ENCODE measurements at places on chromosomes 4 and X. TPM values are rescaled to one million over a fixed set of nuclear protein-coding genes. Genes with fewer than 3 reads are reported as not detected.

The NEUROG2 gene
- total RNA-seq = 0.05 TPM

The CD99 gene
- total RNA-seq = 223 TPM

- peak; percentile 3 for DNase-seq
Observed at GRCh38 chrX:23900220-23900797, 7.4 kb downstream of the APOO start.

GRCh38 chr4:98343626-98344025, 82.4 kb downstream of the RAP1GDS1 start:
- DNase-seq = no peak

- DNase-seq = no peak
Observed at GRCh38 chrX:107576392-107576791, 51.9 kb upstream of the PRPS1 start.

DNA sequence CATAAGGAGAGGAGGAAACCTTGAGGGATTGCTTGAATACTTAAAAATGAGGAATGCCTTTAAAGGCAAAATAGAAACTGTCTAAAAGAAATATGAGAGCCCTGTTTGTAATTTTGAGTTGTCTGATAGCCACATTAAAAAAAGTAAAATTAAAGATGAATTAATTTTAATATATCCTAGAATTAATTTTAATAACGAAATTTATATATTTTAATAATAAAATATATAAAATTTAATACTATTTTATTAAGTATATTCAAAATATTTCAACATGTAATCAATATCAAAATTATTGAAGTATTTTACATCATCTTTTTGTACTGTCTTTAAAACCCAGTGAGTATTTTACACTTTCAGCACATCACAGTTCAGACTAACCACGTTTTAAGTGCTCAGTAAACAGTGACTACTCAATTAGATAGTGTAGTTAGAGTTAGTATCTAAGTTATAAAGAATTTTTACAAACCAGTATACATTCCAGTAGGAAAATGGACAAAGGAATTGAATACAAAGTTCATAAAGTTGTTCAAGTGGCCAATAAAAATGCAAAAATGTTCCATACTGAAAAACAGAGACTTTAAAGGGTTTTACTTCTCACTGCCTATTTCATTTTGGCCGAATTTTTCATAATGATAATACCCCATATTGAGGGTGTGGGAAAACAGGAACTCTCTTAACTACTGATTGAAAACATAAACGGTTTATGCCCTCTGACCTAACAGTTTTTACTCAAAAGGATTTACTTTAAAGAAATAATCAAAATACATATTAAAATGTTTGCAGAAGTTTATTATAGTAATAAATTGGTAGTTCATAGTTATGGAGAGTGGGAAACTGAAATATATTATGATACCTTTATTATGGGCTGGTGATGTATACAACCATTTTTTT, 2.9 kb downstream of the SLC30A9 start:
- DNase-seq = no peak

DNA sequence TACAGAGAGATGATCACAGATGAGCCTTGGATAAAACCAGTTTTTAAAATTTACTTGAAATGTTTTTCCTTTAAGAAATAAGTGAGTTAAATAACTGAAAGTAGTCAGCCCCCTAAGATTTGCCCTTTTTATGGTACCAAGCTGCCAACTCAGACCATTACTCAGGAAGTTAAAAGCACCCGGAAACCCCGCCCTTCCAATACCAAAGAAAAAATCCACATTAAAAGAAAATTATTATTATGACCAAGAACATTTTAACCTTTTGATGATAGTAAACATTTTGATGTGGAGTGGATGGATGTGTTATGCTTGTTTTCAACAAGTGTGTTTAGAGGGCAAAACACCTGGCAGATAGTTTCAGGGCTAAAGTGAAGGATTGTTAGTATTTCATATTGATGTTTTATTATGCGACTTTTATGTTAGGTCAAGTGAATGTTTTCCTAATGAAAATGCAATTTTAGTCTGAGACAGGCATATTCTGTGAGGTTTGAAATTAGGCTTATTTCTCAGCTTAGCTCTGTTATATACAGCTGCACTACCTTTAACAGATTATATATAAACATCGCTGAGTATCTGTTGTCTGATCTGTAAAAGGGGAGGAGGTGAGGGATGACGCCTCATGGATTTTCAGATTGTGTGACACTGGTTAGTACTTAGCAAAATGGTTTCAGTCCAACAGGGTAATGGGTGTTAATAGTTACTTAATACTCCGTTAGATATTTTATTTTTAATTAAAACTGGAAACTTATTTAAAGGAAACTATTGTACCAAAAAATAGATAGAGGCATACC, 89.0 kb downstream of the KDM6A start:
- no peak for DNase-seq

DNA sequence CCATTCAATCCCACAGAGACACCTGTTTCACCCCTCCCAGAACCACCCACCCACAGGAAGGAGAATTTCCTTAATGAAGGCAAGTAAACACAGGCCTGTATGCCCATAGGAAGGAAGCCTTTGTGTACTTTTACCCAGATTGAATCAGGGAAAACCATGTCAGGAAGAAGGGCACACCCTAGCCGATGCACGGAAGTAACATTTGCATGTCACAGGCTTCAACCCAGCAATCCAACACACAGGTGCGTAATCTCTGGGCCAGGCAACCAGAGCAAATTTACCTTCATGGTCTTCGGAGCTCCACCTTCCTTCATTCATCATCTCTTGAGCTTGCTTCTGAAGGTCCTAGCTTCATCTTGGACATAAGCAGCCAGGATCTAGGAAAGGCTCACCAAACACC, 206.3 kb downstream of the SHROOM3 start:
- DNase-seq = no peak

- no peak for DNase-seq
Observed at GRCh38 chrX:101252634-101253033, 33.0 kb downstream of the DRP2 start.

DNA sequence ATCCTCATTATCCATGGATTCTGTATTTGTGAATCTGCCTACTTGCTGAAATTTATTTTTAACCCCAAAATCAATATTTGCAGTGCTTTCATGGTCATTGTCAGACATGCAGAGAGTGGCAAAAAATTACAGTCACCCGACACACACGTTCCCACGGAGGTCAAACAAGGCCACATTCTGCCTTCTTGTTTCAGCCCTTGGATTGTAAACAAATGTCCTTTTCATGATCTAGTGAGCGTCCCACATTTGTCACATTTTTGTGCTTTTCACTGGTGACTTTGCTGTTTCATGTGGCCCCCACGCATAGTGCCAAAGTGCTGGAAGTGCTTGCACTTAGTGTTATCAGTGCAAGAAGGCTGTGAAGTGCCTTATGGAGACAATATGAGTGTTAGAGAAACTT, 45.0 kb downstream of the SOD3 start:
- DNase-seq = no peak

DNA sequence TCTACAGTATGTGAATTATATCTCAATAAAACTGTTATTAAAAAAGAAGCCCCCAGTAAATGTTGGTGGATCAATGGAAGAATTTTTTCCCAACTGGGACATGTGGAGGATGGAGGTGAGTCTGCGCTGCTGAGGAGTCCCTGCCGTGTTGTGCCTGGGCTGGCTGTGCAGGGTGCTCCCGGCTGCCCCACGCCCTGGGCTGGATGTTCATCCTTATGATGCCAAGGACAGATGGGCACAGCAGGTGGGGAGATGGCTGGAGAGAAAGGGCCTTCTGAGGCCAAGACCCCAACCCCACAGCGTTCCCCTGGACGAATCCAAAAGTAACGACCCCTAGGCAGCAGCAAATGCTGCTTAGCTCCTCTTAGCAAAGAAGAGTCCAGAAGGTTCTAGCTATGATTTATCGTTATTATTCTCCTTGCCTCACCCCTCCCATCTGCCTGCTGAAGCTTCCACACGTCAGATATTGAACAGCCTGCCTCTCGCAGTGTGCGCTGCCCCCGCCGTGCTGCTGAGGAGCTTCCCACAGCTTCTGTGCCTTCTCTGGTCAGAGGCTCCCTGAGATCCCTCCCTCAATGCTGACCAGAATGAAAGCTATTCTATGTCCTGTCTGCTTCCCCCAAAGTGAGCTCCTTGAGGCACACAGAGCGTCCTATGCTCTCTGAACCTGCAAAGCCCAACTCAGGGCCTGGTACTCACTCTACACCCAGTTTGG, 26.5 kb downstream of the HMX1 start:
- no peak for DNase-seq

The PHOX2B gene
- not detected for total RNA-seq

DNA sequence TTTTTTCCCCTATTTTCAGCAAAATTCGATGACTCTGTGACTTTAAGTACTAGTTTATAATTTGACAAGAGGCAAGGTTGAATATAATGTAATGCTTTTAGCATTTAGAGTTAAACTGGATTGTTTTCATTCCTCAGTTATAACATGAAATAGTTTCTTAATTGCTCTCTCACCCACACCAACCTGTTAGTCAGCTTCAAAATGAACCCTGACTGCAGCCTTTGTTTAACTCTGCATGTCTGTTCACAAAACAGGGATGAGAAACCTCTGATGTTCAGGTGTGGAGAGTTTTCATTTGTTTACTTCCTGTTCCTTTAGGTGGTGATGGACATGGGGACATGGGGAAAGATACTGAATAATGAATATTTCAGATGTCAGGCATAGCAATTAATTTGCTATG, 49.9 kb upstream of the MND1 start:
- no peak for DNase-seq

GRCh38 chr4:22787753-22788375, 95.1 kb downstream of the GBA3 start:
- peak; percentile 16 for DNase-seq

The NMU gene
- total RNA-seq = 4.2 TPM

The ZC4H2 gene
- 9.6 TPM for total RNA-seq

The XAGE5 gene
- not detected for total RNA-seq

GRCh38 chr4:146053891-146054290, 115.3 kb upstream of the ZNF827 start:
- no peak for DNase-seq

DNA sequence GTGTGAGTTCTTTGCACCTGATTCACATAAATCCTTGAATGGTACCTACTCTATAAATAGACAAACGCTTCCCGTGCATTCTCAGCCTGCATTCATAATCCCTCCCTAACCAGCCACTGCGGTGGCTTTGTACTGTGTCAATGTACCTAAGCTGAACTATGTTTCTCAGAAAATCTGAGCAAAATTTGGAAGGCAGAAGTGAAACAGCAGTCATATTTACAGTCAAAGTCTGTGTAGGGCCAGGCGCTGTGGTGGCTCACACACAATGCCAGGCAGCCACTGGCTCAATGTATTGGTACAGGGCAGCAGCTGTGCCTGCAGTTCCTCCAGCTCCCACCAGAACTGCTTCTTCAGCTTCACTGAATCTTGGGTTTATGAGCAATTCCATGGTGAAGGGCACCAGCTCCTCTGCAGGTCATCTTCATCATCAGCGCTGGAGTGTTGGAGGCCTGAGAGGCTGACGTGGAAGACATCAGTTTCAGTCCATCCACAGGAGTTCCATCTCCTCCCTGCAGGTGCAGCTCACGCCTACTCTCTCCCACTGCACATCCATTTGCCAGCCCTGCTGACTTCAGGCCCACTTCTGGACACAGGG, 32.3 kb upstream of the IRF2 start:
- peak; percentile 37 for DNase-seq

GRCh38 chrX:151825925-151826485, 86.7 kb upstream of the MAGEA4 start:
- DNase-seq = peak; percentile 8

DNA sequence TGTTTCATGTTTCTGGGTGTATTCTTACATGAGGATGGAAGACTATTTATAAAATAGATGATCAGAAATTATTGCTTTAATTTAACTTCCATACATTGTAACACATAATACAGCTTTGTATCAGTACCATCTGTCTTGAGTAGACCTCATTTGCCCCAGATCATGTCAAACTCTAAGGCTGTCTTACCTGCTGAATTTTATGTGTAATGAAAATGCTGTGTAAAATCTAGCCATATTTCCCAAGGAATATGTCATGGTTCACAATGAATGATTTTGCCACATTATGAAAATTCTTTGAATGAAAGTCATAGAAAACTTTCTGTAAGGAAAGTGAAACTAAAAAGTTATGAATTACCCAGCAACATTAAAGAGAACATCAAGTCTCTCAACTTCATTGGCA, 7.4 kb downstream of the BDH2 start:
- no peak for DNase-seq

GRCh38 chr4:81622028-81622427, 150.3 kb upstream of the RASGEF1B start:
- no peak for DNase-seq

- peak; percentile 91 for DNase-seq
Observed at GRCh38 chrX:13463608-13464007, 105.8 kb upstream of the EGFL6 start.

GRCh38 chr4:7811536-7812191, 128.0 kb downstream of the AFAP1 start:
- DNase-seq = no peak

DNA sequence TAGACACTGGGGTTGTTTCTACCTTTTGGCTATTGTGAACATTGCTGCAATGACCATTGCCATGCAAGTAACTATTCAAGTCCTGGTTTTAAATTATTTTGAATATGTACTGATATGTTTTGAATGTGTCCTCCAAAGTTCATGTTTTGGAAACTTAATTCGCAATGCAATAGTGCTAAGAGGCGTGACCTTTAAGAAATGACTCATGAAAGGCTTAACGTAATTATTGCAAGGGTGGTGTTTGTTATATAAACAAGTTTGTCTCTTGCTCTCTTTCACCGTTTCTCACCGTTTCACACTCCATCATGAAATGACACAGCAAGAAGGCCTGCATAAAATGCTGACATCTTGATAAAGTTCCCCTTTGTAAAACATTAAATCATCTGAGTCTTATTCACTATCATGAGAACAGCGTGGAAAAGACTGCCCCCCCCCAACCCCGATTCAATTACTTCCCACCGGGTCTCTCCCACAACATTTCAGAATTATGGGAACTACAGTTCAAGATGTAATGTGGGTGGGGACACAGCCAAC, 506.9 kb upstream of the FAM47C start:
- no peak for DNase-seq

DNA sequence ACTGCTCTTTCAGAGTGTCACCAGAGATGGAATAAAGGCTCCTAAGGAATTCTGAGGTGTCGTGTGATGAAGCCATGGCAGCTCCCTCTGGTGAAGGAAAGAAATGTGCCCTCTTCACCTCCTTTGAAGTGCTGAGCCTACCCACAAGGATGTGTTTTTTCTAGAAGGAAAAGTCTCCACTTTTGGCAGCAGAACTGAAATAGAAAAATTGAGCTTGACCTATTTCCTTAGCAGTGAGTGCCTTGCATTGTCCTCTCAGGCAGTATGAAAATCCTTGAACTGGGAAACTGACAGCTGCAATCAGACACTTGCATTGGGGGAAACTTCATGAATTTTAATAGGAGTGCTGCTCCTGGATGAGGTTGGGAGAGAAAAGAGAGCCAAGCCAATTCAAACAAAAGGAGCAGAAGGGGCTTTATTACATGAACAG, 95.2 kb downstream of the DCLK2 start:
- DNase-seq = no peak

The PAGE4 gene
- total RNA-seq = not detected

GRCh38 chr4:1152290-1152689, 20.1 kb downstream of the SPON2 start:
- DNase-seq = no peak

The GALNTL6 gene
- total RNA-seq = not detected

Measured in HT1080 (cell line).